Breast epithelium (tissue), 4 donors: ENCODE measurements at places on chromosomes 13 and 19. TPM values are rescaled to one million over a fixed set of nuclear protein-coding genes. Genes with fewer than 3 reads are reported as not detected.
A peak's percentile ranks its signal among the peaks of the same experiment; 100 is the strongest.

DNA sequence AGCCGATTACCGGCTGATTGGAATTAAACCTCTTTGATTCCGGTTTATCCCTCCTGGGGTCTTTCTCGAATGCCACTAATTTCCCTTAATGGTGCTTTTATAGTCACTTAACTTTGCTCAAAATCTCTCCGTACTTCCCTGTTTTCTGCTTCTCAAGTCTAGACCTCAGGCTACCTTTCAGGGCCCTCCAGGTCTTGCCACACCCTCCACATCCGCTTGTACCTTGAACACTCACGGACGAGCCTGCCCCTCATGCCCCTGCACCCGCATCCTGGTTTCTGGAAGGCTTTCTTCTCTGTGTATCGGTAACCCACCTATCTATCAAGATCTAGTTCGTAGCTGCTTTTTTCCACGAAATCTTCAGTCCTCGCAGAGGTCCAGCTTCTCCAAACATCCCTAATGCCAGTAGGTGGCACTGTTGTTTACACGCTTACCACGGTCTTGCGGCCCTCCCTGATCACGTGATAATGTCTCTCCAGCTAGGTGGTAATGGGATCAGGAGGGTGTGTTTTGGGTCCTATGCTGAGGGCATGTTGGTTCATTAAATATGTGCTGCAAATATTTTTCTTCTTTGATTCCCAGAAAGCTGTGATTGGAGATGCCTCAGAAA, 13.8 kb downstream of the ATP12A start:
- DNase-seq, result no peak

The SYDE1 gene
- 11.0 TPM for total RNA-seq

DNA sequence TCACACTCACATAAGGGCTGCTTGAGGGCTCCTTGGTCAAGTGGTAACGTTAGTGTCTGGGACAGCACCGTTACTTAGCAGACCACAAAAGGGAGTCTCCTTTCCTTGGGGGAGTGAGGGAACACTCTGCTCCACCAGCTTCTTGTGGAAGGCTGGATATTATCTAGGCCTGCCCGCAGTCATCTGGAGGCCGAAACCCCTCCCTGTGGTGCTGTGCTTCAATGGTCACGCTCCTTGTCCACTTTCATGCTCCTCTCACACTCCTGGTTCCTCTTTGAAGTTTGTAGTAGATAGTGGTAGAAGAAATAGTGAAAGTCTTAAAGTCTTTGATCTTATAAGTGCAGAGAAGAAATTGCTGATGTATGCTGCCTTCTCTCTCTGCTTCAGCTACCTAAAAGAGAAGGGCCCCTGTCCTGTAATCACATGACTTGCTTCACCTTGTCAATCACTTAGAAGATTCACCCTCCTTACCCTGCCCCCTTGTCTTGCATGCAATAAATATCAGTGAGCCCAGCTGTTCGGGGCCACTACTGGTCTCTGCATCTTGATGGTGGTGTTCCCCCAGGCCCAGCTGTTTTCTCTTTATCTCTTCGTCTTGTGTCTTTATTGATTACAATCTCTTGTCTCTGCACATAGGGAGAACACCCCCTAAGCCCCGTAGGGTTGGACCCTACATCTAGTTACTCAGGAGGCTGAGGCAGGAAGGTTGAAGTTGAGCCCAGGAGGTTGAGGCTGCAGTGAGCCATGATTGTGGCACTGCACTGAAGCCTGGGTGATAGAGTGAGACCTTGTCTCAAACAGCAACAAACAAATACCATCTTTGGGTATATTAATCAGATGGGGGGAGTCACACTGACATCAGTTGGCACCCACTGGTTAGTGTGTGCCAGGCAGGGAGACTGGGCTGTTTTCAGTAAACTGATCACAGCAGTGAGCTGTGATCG, 11.6 kb upstream of the MZF1 start:
- no peak for DNase-seq

DNA sequence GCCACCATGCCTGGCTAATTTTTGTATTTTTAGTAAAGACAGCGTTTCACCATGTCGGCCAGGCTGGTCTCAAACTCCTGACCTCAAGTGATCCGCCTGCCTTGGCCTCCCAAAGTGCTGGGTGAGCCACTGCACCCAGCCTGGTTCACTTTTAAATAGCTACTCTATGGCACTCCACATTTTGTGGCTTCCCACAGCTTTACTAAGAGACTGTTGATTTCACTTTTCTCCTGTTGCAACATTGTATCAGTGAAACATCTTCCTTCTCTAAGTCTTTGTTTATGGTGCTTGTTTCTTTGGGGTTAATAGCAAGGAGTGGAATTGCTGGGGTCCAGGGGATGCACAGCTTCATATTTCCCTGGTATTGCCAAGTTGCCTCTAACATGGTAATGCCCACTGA, 12.3 kb downstream of the TMEM38A start:
- DNase-seq, result no peak

GRCh38 chr19:29876414-29876813, 64.6 kb downstream of the CCNE1 start:
- no peak for DNase-seq

The GARIN5A gene
- total RNA-seq, result 1.3 TPM

- no peak for DNase-seq
Measured at GRCh38 chr13:30165796-30166195, 141.6 kb downstream of the KATNAL1 start.

DNA sequence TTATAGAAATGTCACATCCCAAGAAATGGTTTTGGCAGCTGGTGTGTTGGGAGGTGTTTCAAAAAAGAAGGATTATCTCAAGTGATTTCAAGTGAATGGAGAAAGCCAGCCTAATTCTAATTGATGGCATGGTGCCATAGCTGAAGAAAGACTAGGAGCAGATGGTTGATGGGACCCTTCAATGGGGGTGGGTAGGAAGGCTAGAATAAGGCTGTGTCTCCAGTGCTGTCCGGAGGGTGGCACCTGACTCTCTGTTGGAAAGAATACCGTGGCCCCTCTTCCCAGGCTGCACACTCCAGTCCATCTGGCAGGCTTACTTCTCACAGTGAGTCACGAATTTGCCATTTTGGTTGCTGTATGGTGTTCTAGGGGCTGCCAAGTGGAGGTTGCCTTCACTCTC, 51.0 kb upstream of the GPR12 start:
- DNase-seq, result no peak

GRCh38 chr19:7978179-7978825, 27.1 kb downstream of the ELAVL1 start:
- DNase-seq, result no peak

The MTUS2 gene
- total RNA-seq, result under 0.01 TPM

The ZNF699 gene
- total RNA-seq, result 27.4 TPM

The FCER2 gene
- 0.29 TPM for total RNA-seq

DNA sequence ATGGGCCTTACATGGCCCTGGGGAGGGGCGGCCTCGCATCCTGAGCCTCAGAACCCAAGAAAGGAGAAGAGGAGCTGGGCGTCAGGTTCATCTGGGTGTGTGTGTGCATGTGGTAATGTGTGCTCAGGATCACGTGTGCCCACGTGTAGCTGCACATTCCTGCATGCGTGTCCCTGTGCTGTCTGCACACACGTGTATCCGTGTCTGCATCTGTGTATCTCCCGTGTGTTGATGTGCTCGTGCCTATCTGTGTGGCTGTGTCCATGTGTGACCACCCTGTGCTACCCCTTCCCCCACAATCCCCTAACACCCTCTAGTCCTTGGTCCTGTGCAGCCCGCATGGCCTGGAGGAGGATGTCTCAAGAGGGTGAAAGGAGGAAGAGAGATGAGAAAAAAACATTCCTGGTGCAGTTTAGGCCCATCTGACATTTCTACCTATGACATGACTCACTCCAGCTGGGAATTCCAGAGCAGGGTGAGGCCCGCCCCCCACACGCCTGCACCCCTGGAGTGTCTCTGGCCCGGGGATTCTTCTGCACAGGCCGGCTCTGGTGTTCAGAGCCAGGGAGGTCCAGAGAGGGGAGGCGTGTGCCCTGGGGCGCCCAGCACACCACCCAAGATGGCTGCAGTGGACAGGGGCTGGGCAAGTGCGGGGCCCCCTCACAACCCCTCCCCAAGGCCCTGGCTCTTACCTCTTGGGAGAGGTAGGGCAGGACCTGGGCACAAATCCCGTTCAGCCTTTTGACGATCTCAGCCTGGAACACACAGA, 7.1 kb downstream of the TLE5 start:
- DNase-seq, result no peak

The KLK15 gene
- not detected for total RNA-seq

- peak; percentile 57 for DNase-seq
Measured at GRCh38 chr19:33350538-33351309, 22.8 kb upstream of the CEBPG start.

DNA sequence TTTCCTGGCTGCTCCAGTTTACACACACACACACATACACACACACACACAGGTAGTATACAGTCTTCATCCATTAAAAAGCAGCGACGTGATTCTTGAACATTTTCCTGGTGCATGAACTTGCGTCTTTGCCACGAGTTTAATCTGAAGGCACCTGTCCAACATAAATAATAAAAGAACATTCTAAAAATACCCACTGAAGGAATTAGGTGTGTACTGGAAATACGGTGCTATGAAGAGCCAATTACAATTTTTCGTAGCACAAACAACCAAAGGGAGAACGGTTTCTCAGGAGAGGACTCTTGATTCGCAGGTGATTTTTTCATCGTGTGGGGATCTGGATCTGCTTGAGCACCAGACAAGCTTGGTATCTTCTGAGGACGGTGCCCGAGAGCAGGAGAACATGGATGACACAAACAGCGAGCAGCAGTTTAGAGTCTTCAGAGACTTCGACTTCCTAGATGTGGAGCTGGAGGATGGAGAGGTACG, 61.2 kb downstream of the ZAR1L start:
- no peak for DNase-seq

- DNase-seq, result no peak
Measured at GRCh38 chr19:40690050-40690692, at the start of gene NUMBL. NUMBL (minus strand) TSS chr19:40690651; CDS start chr19:40690483, 168 bp downstream.

DNA sequence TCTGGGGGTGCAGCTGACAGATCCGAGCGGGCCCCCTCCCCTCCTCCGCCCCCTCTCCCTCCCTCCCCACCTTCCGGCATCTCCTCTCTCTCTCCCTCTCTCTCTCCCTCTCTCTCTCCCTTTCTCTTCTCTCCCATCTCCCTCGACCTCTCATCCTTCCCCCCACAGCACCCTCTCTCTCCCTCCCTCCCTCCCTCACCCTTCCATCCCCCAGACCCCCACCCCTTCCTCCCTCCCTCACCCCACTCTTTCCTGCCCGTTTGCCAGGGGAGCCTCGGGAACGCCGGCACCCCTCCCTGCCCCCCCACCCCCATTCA, 666 bp downstream of the CELF5 start:
- DNase-seq, result no peak

- DNase-seq, result no peak
Measured at GRCh38 chr13:77386880-77387606, 60.1 kb upstream of the MYCBP2 start.

DNA sequence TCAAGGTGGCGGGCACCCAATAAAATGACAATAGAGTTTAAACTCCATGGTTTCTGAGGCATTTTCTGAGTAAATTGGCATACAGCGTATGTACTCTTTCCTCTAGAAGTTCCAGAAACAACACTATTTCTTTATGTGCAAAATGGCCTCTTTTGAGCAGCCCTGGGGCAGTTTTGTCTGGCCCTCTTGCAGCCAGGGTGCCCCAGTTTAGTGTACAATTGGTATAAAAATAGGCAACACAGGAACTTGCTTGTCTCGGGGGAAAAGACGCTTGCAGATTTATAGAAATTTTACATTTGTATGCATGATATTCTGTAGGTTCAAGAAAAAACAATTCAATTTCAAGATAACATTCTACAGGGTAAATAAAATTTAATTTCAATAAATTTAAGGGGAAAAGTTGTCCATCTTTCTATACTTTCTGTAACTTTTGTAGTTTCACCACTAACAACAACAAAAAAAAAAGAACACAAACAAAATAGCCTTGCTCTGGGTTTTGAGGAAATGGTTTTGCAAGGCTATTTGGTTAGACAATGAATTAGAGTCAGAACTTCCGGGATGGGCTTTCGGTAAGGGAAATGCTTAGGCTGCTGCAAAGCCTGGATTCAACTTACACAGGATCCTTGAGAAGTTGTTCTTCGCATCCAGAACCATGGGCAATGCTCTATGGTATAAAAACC, 45.3 kb downstream of the LRCH1 start:
- no peak for DNase-seq

The SPACA4 gene
- not detected for total RNA-seq

The ZNF460 gene
- 88.5 TPM for total RNA-seq

DNA sequence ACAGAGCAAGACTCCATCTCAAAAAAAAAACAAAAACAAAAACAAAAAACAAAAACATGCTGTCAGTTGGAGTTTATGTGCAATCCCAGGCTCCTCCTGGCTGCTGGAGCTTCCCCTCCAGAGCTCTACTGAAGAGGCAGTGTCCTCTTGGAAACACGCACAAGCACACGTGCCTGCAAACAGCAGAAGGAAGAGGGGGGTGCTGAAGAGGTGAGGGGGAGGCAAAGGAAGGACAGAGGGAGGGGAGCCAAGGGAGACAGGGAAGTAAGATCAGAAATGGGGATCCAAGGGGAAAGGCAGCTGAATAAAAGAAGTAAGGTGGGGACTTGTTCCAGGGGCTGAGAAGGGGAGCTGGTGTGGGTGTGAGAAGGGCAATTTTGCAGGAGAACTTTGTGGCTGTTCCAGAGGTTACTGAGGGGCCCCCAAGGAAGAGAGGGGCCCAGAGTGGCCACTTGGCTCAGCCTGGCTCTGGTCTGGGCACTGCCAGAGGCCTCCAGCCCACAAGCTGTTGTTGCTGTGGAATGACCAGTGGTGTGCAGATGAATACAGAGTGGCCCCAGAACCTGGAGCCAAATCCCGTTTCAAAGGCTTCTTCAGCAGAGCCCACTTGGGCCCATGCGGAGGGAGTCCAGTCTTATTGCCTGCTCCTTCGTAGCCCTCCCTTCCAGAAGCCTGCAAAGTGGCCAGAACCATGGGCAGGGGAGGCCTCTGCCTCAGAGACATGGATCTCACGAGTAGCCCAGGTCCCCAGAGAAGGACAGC, 34.4 kb downstream of the LYL1 start:
- no peak for DNase-seq

The KLK2 gene
- total RNA-seq, result 0.44 TPM

DNA sequence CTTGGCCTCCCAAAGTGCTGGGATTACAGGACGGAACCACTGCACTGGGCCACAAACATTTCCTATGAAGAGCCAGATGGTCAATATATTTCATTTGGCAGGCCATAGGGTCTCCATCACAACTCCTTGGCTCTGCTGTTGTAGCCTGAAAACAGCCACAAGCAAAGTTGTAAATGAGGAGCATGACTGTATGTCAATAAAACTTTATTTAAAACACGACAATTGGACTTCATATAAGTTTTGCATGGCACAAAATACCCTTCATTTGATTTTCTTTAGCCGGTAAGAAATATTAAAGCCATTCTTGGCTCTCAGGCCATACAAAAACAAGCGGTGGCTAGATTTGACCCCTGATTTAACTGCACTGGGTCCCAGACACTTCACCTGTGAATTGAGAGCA, 3.1 kb upstream of the FPR1 start:
- DNase-seq, result no peak

- no peak for DNase-seq
Measured at GRCh38 chr19:936175-936546, 10.3 kb downstream of the ARID3A start.

GRCh38 chr13:59441596-59442280, 722.0 kb downstream of the DIAPH3 start:
- DNase-seq, result no peak

GRCh38 chr19:41249707-41250423, 14.3 kb upstream of the HNRNPUL1 start:
- no peak for DNase-seq

- peak; percentile 75 for DNase-seq
Measured at GRCh38 chr13:44763615-44764301, 187.6 kb upstream of the TSC22D1 start.

The MKNK2 gene
- 97.0 TPM for total RNA-seq

- DNase-seq, result no peak
Measured at GRCh38 chr13:92028695-92029094, 630.3 kb downstream of the GPC5 start.
